ENCODE measurements at places on chromosomes 12 and 14.

DNA sequence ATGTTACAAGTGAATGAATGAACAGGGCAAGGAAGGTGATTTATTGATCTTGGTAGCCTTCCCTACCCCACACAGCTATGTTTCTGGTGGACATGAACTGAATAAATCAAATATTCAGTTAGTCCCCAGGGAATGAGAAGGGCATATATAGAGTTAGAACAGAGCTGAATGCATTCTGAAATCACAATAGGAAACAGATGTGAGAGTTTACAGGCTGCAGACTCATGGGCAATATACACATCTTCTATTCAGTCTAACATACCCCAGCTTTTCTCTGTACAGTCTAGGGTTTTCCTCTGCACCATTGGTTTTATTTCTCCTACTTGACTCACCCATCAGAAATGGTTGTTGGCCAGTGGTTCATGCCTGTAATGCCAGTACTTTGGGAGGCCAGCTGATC, 7.3 kb upstream of the STX2 start:
- no peak for DNase-seq

DNA sequence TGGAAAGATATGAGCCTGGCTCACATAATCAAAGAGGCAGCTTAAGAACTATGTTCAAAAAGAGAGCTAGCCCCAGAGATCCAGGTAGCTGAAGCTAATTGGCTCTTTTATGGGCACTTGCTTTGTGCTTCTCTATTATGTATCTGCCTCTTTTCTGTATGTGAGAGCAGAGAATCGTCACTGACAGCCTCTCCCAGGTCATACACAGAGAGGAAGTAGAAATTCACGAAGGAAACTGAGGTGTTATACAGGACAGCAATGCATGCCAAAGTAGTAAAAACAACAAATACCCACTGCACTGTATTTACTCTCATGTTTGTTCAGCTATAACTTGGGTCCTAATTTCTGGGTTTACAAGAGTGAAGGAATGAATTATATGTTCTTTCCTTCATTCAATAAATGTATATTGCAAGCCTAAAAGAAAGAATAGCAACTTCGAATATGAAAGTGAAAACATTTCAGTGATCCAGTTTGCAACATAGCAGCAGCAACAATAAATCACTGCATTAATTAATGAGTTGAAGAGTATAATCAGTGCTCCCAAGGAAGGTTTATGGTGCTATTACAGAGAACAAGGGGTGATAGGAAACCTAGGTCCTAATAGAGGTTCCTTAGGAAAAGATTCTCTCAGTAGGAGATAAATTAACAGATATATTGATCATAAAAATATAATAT, 47.1 kb upstream of the ATXN7L3B start:
- DNase-seq, result no peak

DNA sequence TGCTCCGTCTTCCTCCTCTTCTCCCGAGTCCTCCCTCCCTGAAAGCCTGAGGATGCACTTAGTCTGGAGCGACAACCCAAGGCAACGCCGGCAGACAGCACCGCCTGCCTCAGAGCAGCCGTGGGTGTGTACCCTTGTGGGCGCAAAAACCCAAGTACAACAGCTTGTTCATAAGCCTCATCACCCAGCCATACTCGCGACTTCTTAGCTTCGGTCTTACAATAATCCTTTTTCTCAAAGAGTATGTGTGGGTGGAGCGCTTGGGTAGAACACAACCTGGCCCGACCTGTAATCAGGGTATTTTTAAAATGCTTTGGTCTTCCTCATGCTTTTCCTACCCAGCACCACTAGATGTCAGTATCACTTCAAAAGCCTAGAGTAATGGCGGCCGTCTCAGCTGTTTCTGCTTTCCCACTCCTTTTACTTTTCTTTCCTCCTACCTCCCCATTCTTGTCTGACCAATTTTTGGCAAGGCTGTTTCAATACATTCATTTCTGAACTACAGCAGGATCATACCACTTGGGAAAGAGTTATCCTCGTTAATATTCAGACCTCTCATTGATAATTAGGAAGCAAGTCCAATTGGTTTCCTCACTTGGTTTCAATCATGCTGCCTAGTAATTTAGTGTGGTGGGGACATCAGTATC, 198.9 kb downstream of the EPS8 start:
- DNase-seq, result peak; percentile 70

DNA sequence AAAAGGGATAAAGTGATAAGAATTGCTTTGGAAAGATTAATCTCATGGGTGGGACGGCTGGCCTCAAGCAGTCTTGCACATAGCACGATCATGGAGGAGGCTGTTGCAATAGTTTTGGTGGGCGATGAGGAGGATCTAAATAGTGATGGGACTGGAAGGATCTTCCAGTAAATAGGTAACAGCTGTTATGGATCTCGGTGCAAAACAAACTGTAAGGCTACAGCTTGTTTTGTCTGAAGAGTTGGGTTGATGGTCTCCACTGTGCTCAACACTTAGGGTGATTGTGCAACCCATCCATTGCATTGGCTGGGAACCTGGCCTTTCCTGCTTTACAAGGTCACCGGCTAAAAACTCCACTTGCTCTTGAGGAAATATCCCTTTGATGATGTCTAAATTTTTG, 21.0 kb downstream of the IGF1 start:
- DNase-seq, result no peak

DNA sequence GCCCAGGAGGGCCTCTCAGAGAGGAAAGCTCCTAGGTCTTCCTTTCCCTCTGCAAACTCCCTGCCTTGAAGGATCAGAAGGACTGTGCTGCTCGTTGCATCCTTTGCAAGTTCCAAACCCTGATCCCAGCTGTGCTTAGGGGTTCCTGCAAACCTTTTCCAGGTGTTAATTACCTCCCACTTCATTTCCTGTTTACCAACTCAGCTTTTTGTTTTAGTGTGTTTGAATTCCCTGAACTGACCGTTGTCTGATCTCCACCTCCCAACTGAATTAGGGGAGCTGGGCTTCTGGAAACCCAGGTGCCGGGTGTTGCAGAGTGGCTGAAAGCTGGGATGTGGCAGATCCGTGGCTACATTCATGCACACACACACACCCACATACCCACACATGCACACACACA, 20.6 kb upstream of the BDKRB1 start:
- DNase-seq, result no peak

GRCh38 chr12:48826209-48826855, 8.0 kb downstream of the CACNB3 start:
- DNase-seq, result no peak

Data from ureter (tissue), 1 donor.